ENCODE measurements at places on chromosomes 12 and 14. TPM values are rescaled to one million over a fixed set of nuclear protein-coding genes. Genes with fewer than 3 reads are reported as not detected.

The NTF3 gene
- not detected for total RNA-seq

The PTCSC3 gene
- not detected for total RNA-seq

The HOXC6 gene
- not detected for total RNA-seq

The GARIN6 gene
- total RNA-seq, result not detected

The CLEC9A gene
- total RNA-seq, result 0.61 TPM

The B4GALNT3 gene
- total RNA-seq, result 3.8 TPM

The NOVA1 gene
- total RNA-seq, result not detected

The KRT5 gene
- total RNA-seq, result not detected

The PABPN1 gene
- total RNA-seq, result 186 TPM

The OR4E2 gene
- not detected for total RNA-seq

The SLC25A29 gene
- 74.1 TPM for total RNA-seq

The PMCH gene
- total RNA-seq, result 0.76 TPM

The KRT6C gene
- not detected for total RNA-seq

The DMAC2L gene
- 19.0 TPM for total RNA-seq

The CCDC177 gene
- not detected for total RNA-seq

The SMIM41 gene
- not detected for total RNA-seq

The VPS29 gene
- total RNA-seq, result 79.0 TPM

The RAPGEF3 gene
- 0.99 TPM for total RNA-seq

The LRIG3 gene
- not detected for total RNA-seq

The GPR68 gene
- total RNA-seq, result 8.7 TPM

The TBX5 gene
- total RNA-seq, result not detected

The M6PR gene
- total RNA-seq, result 187 TPM

The CLEC12A gene
- not detected for total RNA-seq

The METTL3 gene
- total RNA-seq, result 94.2 TPM

The PLBD1 gene
- total RNA-seq, result 0.13 TPM

The MYO1H gene
- total RNA-seq, result not detected

The APOF gene
- not detected for total RNA-seq

The DIO2 gene
- total RNA-seq, result not detected

The TTC9 gene
- 23.4 TPM for total RNA-seq

The NGDN gene
- total RNA-seq, result 120 TPM

The CABP1 gene
- not detected for total RNA-seq

The CDKL1 gene
- total RNA-seq, result 5.8 TPM

The MYF5 gene
- not detected for total RNA-seq

The PTHLH gene
- not detected for total RNA-seq

The TAS2R9 gene
- total RNA-seq, result not detected

The NRXN3 gene
- not detected for total RNA-seq

The SSTR1 gene
- total RNA-seq, result not detected

The ALG10 gene
- total RNA-seq, result 15.7 TPM

The P2RX2 gene
- not detected for total RNA-seq

All from T-cell (primary cell).